Ammon's horn (tissue), 1 donor: ENCODE measurements at places on chromosomes 3 and 15.

DNA sequence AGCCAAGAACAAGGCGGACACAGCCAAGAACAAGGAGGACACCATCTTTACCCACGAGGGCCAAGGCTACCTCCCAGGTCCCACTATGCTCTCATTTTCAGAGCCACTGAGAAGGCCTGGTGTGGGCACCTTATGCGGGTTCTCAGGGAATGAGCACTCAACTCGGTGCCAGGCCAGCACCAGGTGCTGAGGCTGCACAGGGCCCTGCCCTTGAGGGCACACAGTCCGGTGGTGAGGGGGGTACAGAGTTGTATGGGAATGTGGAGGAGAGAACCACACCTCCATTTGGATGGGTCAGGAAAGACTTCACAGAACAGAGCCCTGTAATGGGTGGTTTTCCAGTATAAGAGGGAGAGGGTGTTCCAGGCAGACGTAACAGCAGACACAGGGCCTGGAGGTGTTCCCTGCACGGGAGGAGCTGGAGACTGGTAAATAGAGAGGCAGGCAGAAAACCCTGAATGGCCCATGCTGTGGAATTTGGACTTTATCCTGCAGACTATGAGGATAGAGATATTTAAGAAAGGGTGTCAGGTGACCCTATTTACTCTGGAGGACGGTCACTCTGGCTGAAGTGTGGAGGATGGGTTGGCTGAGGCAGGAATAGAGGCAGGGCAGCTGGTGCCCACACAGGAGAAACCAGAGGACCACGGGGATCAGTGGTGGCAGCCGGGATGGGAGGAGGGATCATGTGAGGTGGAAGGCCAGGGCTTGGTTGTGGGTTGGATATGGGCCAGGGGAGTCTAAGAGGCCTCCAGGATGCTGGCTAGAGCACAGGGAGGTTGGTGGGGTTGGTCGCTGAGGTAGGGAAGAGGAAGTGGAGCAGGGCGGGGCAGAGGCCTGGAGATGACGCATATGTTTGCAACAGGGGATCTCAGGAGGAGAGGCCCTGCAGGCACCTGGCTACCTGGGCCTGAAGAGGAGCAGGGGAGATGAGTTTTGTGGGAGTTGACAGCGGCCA, 34.6 kb downstream of the CRABP1 start:
- DNase-seq = no peak

- DNase-seq = no peak
Observed at GRCh38 chr3:162171970-162172369, 675.4 kb downstream of the OTOL1 start.

GRCh38 chr3:53083521-53083920, 37.6 kb upstream of the SFMBT1 start:
- DNase-seq = peak; percentile 46

DNA sequence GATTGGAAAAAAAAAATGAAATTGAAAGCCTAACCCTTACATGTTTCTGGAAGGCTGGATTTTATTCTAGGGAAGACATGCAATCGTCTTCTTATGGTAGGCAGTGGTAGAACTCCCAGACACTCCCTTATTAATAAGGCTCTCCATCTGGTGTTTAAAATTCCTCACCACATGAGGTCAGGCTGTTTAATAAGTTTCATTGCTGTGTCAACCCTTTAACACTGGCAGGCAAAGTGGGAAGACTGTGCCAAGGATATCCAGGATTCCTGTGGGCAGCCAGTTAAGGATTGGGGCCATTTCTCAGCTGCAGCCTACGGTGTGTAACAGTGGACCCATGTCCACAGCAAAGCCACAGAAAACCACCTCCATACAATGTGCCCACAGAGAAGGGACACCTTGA, 225.5 kb upstream of the CHRM5 start:
- DNase-seq = peak; percentile 20

DNA sequence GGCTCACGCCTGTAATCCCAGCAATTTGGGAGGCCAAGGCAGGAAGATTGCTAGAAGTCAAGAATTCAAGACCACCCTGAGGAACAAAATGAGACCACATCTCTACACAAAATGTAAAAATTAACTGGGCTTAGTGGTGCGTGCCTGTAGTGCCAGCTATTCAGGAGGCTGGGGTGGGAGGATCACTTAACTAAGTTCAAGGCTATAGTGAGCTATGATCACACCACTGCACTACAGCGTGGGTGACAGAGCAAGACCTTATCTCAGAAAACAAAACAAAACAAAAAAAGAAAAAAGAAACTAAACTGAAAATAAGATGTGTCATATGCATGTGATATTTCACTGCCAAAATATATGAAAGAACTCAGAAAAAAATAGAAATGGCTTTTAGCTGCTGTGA, 243.3 kb upstream of the CCDC54 start:
- DNase-seq = no peak

GRCh38 chr15:100869151-100869999, 10.3 kb upstream of the ALDH1A3 start:
- DNase-seq = no peak

GRCh38 chr3:48208076-48208475, 15.2 kb upstream of the CAMP start:
- DNase-seq = no peak
